HEK293T (cell line): ENCODE measurements at places on chromosomes 1 and 21.

- no peak for DNase-seq
Observed at GRCh38 chr1:12717301-12717838, 1.5 kb downstream of the AADACL3 start.

DNA sequence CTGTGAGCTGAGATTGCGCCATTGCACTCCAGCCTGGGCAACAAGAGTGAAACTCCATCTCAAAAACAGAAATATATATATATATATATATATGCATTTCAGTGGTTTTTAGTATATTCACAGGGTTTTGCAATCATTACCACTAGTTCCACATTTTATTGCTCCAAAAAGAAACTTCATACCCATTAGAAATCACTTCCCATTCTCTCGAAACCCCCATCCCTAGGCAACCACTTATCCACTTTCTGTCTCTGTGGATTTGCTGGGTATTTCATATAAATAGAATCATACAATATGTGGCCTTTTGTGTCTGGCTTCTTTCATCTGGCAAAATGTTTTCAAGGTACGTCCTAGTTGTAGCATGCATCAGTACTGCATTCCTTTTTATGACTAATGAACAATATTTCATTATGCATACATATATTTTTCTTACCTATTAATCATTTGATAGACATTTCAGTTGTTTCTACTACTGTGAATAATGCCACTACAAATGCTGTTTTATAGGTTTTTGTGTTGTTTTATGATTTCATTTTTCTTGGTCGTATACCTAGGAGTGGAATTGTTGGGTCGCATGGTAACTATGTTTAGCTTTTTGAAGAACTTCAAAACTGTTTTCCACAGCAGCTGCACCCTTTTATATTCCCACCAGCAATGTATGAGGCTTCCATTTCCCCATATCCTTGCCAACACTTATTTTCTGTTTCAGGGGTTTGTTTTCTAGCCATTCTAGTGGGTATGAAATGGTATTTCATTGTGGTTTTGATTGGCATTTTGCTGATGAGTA, 95.9 kb downstream of the PHTF1 start:
- no peak for DNase-seq

DNA sequence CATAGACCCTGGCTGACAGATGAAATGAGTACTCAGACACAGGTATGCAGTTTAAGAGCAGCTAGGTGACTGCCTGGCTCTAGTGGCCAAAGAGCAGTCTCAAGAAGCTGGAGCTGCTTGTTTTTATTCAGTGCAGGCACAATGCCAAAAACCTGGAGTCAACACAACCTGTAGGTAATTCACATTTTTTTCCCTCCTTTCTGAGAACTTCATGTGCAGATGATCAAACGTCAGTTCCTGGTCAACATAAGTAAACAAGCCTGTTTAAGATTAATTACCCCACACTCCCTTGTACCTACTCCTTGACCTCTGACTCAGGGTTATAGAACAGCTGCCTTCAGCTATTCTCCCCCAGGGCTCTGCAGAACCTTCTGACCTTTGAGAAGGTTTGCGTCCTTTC, 17.3 kb upstream of the ACADM start:
- DNase-seq = no peak

DNA sequence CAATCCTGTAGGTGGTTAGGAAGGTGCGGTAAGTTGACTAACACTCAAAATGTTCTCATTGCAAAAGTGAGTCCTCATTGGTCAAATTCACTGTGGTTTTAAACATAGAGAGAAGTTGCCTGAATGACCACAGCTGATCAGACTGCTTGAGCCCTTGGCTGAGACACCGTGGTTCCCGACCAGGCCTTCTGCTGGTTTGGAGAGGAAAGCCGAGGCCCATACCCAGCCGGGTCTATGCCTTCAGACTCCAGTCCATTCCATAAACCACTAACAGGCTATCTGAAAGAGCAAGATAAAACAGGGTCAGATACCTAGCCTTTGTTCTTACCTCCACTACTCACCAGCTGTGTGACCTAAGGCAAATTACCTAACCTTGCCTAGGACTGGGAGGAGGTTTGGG, 133.9 kb downstream of the LMX1A start:
- DNase-seq = no peak

GRCh38 chr1:213277036-213277435, 226.0 kb downstream of the RPS6KC1 start:
- DNase-seq = no peak

GRCh38 chr21:39613041-39613934, 548 bp downstream of the B3GALT5 start:
- DNase-seq = no peak

- no peak for DNase-seq
Observed at GRCh38 chr1:167893798-167894197, 20.1 kb downstream of the ADCY10 start.

DNA sequence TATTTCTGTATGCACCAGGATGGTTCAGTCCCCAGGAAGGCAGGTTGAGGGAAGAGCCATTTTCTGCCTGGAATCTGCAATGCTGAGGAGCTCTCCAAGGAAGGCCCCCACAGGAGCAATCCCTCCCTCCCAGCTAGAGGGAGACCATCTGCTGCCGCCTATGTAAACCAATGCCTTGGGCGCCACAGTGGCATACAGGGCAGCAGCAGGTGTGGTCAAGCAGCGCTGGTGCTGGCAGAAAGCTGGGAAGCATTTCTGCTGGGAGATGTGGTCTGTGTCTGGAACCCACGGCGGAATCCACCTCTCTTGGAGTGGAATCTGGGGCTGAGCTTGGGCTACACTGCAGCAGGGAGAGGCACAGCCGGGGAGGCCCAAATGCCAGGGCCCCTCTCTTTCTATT, 283.3 kb downstream of the RRAGC start:
- DNase-seq = no peak

GRCh38 chr1:96365596-96366390, 355.8 kb upstream of the PTBP2 start:
- DNase-seq = no peak

DNA sequence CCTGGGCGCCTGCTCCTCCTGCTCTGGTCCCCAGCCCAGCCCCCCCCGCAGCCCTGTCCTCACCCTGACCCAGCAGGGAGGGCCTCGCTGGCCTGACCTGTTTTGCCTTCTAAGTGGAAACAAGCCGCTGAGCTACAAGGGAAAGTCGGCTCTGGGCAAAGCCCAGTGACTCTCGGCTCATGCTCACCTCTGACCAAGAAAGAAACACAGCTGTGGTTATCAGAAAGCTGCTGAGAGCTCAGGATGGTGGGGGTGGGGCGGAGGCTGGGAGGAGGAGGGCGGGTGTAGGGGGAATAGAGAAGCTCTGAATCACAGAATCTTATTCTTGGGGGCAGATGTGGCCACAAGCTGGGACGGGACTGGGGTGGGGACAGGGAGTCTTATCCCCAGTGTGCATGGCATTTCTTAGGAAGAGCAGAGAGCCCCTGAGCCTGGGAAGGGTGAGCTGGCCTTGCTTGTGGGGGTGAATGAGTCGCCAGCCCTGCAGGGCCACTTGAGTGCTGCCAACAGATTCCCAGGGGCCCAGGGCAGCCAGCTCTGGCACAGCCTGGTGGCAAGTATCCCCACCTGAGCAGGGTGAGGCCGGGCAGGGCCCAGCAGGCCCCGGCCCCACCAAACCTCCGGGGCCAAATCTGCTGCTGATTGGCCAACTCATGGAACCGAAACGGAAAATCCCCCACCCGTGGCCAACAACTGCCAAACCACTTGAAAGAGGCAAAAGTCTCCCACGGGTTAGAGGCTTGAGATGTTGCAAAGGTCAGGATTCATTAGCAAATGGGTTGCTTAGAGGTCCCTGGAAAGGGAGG, 120.6 kb downstream of the SPSB1 start:
- no peak for DNase-seq

- DNase-seq = no peak
Observed at GRCh38 chr1:63592536-63593302, 492 bp upstream of the PGM1 start.

DNA sequence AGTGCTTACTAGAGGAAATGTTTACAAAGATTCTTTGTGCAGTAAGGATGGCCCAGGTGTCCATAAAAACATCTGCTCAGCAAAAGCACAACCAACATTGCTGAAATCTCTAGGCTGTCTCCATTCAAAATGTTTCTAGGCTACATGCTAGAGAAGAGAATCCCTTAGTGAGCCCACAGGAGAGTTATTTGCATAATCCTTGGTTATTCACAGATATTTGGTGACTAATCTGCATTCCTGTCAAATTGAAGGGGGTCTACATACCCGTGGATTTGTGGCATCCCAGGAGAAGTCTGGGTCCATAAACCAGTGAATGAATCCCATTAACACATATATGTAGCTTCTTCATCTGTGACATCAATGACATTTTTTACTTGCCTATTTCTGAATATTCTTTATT, 261.3 kb upstream of the ESRRG start:
- no peak for DNase-seq

GRCh38 chr1:99018313-99018712, 13.7 kb upstream of the PLPPR5 start:
- DNase-seq = no peak

GRCh38 chr1:154346276-154346917, 21.1 kb downstream of the ATP8B2 start:
- no peak for DNase-seq

- no peak for DNase-seq
Observed at GRCh38 chr1:87437663-87438295, 109.1 kb downstream of the LMO4 start.

- DNase-seq = no peak
Observed at GRCh38 chr1:86938855-86939254, 24.4 kb downstream of the HS2ST1 start.

- DNase-seq = no peak
Observed at GRCh38 chr1:226699166-226699565, 39.9 kb downstream of the ITPKB start.

- no peak for DNase-seq
Observed at GRCh38 chr1:195754874-195755273, 853.4 kb downstream of the KCNT2 start.

DNA sequence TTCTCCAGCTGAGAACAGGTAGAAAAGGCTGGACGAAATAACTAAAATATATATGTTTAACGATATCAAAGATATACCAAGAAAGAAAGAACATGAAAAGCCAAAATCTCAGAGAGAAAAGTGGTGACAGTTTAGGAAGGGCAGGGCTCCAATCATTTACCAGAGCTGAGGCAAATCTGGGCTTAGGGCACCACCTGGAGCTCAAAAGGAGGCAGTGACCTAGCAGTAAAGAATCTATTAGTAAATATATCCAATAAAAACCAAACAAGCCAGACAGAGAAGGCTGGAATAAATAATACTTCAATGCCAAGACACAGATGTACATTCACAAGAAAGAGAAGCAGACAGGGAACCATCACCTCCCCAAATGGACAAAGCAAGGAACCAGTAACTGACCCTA, 43.5 kb downstream of the CHIA start:
- DNase-seq = peak; percentile 54

- DNase-seq = no peak
Observed at GRCh38 chr1:149927056-149927562, 494 bp downstream of the SF3B4 start.

GRCh38 chr1:243765676-243766075, 84.4 kb downstream of the AKT3 start:
- no peak for DNase-seq

DNA sequence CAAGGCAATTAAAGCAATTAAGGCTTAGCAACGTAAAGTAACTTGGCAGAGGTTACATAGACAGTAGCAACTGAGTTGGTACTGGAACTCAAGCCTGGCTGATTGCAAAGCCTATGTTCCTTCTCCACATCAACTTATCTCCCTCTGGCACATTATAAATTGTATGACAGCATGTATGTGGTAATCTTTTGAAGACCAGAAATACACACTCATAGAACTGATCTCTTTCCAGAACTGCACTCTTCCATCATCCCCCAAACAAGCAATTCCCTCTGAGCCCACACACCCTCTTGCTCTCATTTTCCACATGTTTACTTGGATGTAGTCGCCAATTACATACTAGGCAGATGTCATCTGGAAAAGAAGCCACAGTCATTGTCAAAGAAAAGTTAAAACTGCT, 502.2 kb downstream of the PLPP3 start:
- no peak for DNase-seq

- DNase-seq = peak; percentile 77
Observed at GRCh38 chr1:26692793-26693490, 2.9 kb upstream of the ARID1A start.

- DNase-seq = no peak
Observed at GRCh38 chr1:210686841-210687240, 358.1 kb downstream of the HHAT start.

GRCh38 chr1:75615613-75616435, 4.9 kb upstream of the SLC44A5 start:
- DNase-seq = peak; percentile 71

DNA sequence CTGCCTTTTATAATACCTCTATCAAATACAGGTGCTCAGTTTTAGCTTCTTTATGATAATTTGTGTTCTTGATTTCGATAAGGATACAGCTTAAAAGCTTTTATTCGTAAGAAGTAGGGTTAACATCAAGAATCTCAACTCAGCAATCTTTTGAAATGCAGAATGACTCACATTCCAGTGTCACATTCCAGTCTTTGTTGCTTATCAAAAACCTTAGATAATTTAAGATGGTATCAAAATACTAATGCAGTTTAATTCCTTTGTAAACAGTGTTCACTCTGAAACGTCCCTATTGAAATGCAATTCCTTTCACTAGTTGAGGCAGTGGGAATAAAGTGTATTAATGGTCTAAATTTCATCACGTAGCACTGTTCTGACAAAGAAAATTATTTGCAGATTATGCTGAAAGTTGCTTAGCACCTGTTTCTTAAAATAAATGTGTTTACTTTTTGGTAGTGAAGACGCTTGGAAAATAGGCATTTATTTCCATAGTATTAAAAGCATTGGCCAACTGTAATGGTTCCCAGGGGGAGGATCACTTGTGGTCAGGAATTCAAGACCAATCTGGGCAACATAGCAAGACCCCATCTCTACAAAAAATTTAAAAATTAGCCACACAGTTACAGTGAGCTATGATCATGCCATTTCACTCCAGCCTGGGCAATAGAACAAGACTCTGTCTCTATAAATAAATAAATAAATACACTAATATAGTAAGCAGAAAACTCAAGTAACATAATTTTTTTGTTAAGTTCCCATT, 10.1 kb upstream of the CNN3 start:
- no peak for DNase-seq

DNA sequence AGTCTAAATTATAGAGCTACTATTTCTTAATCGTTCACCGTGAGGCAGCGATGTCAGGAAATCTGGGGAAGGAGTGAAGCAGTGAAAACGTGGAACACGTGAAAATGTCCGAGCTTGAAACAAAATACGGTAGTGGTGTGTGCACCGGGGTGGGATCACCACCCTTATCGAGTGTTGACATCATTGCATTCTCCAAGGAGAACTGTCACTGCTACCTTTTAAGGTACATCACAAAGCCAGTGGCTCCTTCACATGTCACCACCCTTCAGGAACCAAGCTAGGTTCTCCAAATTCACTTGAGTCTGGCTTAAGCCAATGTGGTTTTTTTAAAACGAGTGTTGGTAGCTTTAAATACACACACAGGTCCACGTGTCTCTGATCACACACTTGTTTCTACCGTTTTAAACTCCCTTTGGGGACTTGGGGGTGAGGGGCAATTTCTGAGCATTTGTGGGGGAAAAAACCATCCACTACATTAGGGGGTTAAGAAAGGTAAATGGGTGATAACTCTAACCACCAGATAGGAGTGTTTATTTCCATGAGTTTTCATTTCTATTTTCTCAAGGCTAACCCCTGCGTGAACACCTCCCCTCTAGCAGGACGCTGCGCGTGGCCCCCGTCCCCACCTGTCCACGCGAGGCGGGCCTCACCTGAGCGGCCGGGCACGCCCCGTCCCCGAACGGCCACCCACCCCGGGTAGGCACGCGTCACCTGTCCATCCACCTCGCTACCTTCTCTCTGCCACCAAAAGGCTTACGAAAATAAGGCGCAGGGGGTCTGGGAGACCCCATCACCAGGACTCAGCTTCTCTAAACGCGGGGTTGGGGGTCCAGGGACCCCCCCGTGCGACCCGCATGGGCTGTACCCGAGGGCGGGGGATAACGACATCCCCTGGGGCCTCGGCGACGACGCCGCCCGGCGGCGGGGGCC, 978 bp downstream of the PRDM15 start:
- DNase-seq = peak; percentile 62
